Type B pancreatic cell (in vitro differentiated cells): ENCODE measurements at places on chromosomes 4 and X.

- DNase-seq: no peak
Measured at GRCh38 chrX:63785708-63786040, 660 bp upstream of the ARHGEF9 start.

- no peak for DNase-seq
Measured at GRCh38 chr4:184833046-184833838, 7.5 kb upstream of the ACSL1 start.

DNA sequence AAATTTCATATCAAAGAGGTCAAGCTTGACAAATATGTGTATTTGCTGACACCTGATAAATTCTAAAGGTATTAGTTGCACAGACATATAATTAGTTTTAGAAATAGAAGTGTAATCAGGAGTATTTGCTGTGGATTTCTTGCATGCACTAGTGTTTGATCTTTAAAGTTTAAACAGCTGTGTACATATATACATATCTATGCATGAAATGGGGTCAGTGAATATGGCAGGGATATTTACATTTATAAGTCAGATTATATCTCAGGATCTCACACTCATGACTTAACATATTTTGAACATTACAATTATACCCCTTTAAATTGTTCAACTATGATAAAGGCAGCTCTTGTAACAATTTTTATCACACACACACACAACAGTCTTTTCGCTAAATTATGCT is 547.4 kb upstream of the ACTRT1 start:
- no peak for DNase-seq

- no peak for DNase-seq
Measured at GRCh38 chr4:138512756-138513155, 270.6 kb upstream of the SLC7A11 start.

- no peak for DNase-seq
Measured at GRCh38 chr4:113955948-113956347, 23.5 kb downstream of the ARSJ start.

DNA sequence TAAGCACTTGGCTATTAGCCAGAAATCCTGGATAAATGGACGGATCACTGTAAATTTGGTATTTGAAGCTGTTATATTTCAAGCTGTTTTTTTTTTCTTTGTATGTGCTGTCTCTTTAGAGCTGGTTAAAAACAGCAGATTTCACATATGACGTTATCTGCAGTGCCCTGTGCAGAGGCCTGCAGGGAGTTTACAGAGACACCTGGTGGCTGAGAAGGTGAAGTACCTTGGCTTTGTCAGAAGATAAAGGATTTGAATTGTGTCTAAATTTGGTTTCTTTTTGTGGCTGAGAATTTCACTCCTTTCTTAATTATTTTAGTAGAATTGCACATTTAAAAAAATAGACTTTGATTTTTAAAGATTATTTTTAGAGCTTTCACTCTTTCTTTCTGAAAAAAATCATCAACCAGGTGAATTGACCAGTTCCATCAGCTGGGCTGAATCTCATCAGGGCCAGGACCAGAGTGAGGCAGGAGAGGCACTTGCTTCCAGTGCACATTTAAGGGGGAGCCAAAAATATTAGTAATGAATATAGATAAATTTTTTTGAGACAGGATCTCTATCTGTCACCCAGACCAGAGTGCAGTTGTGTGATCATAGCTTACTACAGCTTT is 9.6 kb upstream of the CHRNA9 start:
- no peak for DNase-seq

- no peak for DNase-seq
Measured at GRCh38 chr4:41750626-41751448, 2.3 kb upstream of the PHOX2B start.

DNA sequence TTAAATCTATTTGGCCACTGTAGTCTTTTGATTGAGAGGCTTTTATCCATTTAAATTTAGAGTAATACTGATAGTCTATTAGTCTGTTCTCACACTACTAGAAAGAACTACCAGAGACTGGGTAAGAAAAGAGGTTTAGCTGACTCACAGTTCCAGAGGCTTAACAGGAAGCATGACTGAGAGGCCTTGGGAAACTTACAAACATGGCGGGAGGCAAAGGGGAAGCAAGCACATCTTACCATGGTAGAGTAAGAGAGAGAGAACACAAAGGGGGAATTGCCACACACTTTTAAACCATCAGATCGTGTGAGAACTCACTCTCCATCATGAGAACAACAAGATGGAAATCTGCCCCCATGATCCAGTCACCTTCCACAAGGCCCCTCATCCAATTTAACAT is 410.9 kb downstream of the PDGFC start:
- DNase-seq: no peak

DNA sequence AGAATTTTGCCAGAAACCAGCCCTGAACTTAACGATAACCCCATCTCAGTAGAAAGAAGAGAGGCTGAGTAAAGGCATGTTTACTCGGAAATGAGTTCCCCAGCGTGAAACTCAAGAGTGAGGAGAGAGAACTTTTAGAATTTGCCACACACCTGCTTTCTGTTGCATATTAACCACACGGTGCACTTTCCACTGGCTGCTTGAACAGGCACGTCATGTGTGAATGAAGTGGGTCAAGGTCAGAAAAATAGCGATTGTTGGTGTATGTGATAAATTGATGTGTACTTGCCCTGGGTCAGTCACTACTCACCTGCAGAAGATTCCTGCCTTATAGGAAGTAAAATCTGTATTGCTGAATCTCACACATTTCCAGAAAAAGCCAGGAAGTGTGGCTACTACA is 395.7 kb downstream of the TRIML1 start:
- DNase-seq: no peak

DNA sequence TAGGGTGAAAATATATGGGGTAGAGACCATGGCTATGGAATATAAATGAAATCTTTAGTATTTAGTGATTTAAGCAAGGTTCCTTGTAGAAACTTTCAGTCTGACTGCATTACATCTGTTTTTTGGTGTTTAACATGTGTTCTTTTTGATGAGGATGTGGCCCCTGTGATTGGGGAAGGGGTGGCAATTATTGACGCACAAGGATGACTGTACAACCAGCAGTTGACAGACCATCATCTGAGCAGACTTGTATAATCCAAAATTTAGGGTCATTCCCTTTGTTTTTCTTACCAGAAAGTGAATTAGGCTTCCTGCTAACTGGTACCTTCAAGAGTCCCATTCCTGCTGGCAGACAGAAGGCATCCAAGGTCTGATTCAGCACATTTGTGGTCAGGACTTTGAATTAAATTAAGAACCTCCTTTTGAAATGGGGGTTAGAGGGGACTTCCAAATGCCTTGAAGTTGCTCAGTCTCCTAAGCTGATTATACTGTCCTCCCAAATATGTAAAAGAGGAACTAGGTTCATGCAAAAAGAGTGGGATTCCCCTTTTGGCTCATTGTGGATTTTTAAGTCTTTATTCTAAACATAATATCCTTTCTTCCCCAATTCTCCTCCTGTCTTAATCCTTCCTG is 112.4 kb upstream of the CXCL13 start:
- no peak for DNase-seq

- no peak for DNase-seq
Measured at GRCh38 chrX:98939456-98939855, 1470.6 kb downstream of the PCDH19 start.

GRCh38 chrX:150935467-150935866 is 37.0 kb upstream of the CD99L2 start:
- DNase-seq: no peak

DNA sequence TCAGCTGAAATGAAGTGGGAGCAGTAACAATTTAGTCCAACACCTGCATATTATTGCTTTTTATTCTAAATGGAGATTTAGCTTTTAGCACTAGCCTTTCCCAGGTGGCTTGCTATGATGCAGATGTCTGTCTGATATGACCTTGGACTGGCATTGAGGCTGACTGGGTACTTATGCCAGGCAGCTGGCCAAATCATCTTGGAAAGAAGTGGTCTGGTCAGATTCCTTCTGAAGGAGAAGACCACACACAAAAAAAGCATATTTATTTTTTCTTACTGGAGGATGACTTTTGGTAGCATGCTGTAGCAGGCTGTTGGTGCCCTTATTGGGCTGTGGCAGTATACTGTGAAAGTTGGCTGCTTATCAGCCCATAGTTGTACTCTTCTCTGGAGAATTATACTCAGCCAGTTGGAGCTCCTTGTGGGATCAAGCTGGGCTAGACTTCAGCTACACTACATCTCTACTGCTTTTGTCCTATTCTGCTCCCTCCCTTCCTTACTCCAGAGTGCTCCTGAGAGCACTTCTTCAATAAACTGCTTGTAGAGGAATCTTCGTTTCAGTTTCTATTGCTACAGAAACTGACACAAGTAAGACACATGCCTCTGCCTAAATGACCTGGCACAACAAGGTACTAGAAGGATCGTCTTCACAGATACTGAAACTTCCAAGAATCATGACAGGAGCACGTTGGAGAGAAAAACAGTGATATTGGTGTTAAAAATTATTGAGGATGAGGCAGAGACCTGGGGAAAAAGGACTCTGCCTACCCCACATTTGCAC is 196.8 kb upstream of the RPS6KA3 start:
- no peak for DNase-seq

- no peak for DNase-seq
Measured at GRCh38 chr4:142416121-142416520, 430.0 kb downstream of the INPP4B start.

DNA sequence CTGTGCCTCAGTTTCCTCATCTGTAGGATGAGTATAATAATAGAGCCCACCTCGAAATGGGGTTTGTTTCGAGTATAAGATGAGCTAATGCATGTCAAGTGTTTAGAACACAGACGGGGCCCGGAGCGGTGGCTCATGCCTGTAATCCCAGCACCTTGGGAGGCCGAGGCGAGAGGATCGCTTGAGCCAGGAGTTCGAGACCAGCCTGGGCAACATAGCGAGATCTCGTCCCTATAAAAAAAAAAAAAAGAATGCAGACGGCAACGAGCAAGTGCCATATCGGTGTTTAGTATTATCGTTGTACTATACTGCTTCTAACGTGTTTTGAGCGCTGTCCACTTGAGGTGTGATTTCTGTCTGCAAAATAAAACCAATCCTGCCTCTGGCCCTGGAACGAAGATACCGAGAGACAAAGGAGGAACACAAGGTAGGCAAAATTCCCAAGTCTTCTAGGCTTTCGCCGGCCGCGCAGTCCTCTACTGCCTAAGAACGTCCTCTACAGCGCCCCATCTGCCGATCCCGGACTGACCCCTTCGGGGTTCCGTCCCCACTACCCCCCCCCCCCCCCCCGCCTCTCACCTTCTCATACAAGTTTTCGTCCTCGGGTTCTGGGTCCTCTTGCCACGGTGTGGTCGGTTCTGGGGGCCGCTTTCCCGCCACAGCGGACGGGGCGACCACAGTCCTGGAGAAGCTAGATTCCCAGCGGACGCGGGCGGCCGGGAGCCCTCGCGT is 442 bp downstream of the NDUFB11 start:
- no peak for DNase-seq

GRCh38 chrX:25156323-25156722 is 140.6 kb upstream of the ARX start:
- no peak for DNase-seq

- no peak for DNase-seq
Measured at GRCh38 chr4:57640391-57641100, 530.4 kb upstream of the IGFBP7 start.

DNA sequence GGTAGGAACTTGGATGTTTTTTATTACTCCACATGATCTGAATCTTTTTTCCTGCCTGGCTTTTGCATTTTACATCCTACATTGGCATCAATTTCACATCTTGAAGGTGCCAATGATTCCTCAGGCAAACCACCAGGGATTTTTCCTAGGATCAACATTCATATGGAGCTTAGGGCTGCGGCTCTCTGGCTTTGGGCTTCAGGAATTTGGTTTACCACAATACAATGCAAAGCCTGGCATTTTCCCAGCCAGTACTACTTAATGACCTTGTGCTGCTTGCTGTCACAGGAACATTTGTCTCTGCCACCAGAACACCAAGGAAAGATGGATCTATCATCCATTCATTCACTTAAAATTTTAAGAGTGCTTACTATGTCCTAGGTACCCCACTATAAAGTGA is 180.7 kb downstream of the PDGFC start:
- no peak for DNase-seq

GRCh38 chr4:54274795-54275665 is 45.9 kb downstream of the PDGFRA start:
- no peak for DNase-seq

DNA sequence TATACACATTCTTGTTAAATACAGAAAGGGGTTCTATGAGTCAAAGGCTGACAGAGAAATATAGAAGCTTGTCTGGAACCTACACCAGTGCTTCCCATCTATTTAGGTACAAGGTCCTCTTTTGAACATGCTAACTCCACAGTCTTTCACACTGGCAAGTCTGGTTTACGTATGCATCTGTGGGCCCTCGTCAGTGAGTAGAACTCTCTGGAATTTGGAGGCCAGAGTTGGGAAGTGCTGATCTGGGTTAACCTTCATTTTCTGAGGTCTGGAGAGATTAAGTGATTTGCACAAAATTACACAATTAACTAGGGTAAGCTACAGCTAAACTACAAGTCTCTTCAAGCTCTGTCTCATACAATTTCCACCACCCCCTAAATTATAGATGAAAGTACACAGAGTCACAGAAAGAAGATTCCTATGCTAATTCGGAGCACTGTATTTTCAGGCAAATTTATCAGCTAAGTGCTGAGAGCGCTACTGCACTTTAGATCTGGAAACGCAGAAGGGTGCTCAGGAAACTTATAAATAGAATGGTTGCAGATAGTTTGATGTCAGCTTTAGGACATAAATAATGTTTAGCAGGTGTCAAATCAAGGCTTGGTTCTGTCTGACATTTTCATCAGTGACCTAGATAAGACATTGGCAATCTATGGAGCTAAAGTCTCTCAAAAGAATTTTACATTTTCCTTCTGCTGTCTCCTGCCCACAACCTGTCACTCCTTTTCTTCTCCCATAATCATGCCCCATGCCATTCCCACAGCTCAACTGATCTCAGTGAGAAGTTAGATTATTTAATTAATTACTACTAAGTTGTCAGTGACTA is 43.0 kb upstream of the PDLIM5 start:
- no peak for DNase-seq
